ENCODE measurements at places on chromosomes 11 and 22.

GRCh38 chr11:71255800-71256479, 3.6 kb upstream of the SHANK2 start:
- no peak for DNase-seq

- DNase-seq: no peak
These were observed 46.4 kb downstream of the CSTPP1 start for GRCh38 chr11:46982797-46983452.

DNA sequence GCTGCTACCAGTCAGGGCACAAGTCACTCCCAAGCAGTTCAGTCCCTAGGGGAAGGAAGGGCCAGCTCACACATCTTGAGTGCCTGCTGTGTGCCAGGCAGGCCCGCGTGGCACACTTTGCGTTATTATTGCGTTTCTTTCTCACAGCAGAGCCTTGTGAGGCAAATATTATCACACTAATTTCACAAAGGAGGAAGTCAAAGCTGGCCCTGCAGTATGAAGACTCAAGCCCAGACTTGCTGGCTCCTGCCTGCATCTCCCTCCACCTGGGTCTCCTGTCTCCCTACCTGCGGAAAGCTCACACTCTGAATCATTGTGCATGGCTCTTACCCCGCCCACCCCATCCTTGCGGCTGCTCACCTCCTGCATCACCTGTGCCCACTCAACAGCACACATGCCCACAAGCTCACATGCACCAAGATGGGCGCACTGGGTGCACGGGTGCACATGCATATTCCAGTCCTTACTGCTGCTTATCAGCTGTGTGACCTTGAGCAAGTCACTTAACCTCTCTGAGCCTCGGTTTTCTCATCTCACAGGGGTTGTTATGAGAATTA, 31.7 kb upstream of the P2RY2 start:
- no peak for DNase-seq

DNA sequence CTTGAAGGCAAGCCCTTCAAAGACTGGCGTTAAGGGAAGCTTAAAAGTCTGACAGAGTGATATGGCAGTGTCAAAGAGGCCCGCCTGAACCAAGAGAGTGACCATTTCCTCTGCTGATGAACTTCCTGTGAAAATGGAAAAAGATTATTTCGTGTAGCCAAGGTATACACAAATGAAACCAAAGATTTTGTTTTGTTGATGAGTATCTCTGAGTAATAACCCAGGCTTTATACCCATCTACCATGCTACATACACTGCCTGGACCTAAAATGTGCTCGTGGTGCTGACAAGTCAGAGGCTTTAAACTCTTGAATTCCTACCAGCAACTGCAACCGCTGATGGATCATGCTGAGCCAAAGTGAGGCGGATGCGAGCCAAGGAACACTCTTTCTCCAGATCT, 21.0 kb upstream of the FNBP4 start:
- DNase-seq: no peak
